T-helper 2 cell treated with Interferon-gamma antibody and Interleukin-4, amounts not matched to agents 100 ng/mL and 5 ng/mL, for 36 hours (primary cell): ENCODE measurements at places on chromosomes 3 and 15. TPM values are rescaled to one million over a fixed set of nuclear protein-coding genes. Genes with fewer than 3 reads are reported as not detected.

LYZL4 gene
- not detected in 2 replicates for total RNA-seq

SLC2A2 gene
- not detected in 2 replicates for total RNA-seq

EIF2A gene
- total RNA-seq = 95.3 and 102 TPM in 2 replicates

GNAT1 gene
- not detected in 2 replicates for total RNA-seq

SKOR1 gene
- total RNA-seq = 0.18 and 0.30 TPM in 2 replicates

FEZF2 gene
- total RNA-seq = not detected in 2 replicates

CHCHD4 gene
- 17.8 and 19.7 TPM in 2 replicates for total RNA-seq

ACTC1 gene
- total RNA-seq = not detected in 2 replicates

KCNMB2 gene
- not detected in 2 replicates for total RNA-seq

UBA7 gene
- total RNA-seq = 213 and 218 TPM in 2 replicates

CADPS gene
- total RNA-seq = not detected in 2 replicates

NRROS gene
- total RNA-seq = 85.8 and 87.2 TPM in 2 replicates

TPRG1 gene
- total RNA-seq = 27.6 and 29.5 TPM in 2 replicates

IMPG2 gene
- 0.20 TPM in 2 replicates for total RNA-seq

RTP4 gene
- 12.9 and 13.0 TPM in 2 replicates for total RNA-seq

GMNC gene
- not detected in 2 replicates for total RNA-seq

TEX9 gene
- 0.39 and 0.77 TPM in 2 replicates for total RNA-seq

THRB gene
- not detected in 2 replicates for total RNA-seq

CLRN1 gene
- total RNA-seq = not detected in 2 replicates

AHSG gene
- not detected in 2 replicates for total RNA-seq

GUCA1C gene
- total RNA-seq = not detected in 2 replicates

RAB6B gene
- 0.82 and 0.91 TPM in 2 replicates for total RNA-seq

EXD1 gene
- total RNA-seq = not detected in 2 replicates

HDDC3 gene
- total RNA-seq = 28.3 and 31.6 TPM in 2 replicates

TM4SF4 gene
- not detected in 2 replicates for total RNA-seq

CPNE4 gene
- total RNA-seq = not detected in 2 replicates

BLM gene
- 55.0 and 57.8 TPM in 2 replicates for total RNA-seq

GOLGA6D gene
- not detected in 2 replicates for total RNA-seq

GJD2 gene
- total RNA-seq = not detected in 2 replicates

MORC1 gene
- not detected in 2 replicates for total RNA-seq

ADAMTSL3 gene
- 0.07 TPM in 1 of 2 replicates, not detected in the other for total RNA-seq

ATP10A gene
- total RNA-seq = 55.7 and 60.2 TPM in 2 replicates

SMCO1 gene
- not detected in 2 replicates for total RNA-seq

INAFM2 gene
- total RNA-seq = 6.8 and 9.9 TPM in 2 replicates

GOLGA6L7 gene
- not detected in 2 replicates for total RNA-seq

BOC gene
- 0.05 and 0.27 TPM in 2 replicates for total RNA-seq

FBXO40 gene
- total RNA-seq = not detected in 2 replicates

PRR23C gene
- total RNA-seq = not detected in 2 replicates

SLC28A1 gene
- total RNA-seq = not detected in 2 replicates

FBXW12 gene
- not detected in 2 replicates for total RNA-seq

IDH3A gene
- 115 and 119 TPM in 2 replicates for total RNA-seq

AADACL2 gene
- total RNA-seq = not detected in 2 replicates

CKMT1B gene
- total RNA-seq = 0.45 TPM in 1 of 2 replicates, not detected in the other

ANKUB1 gene
- not detected in 2 replicates for total RNA-seq

TMEM45A gene
- total RNA-seq = 0.32 and 0.68 TPM in 2 replicates

CCR8 gene
- 12.6 and 13.7 TPM in 2 replicates for total RNA-seq

SLC28A2 gene
- total RNA-seq = not detected in 2 replicates

FANCI gene
- total RNA-seq = 193 and 202 TPM in 2 replicates

PCNP gene
- total RNA-seq = 159 and 167 TPM in 2 replicates

MRPL3 gene
- total RNA-seq = 89.3 and 92.6 TPM in 2 replicates

CIDEC gene
- not detected in 2 replicates for total RNA-seq

COL6A6 gene
- total RNA-seq = not detected in 2 replicates

LHFPL4 gene
- not detected in 2 replicates for total RNA-seq

GABRR3 gene
- total RNA-seq = 0.05 TPM in 2 replicates

SNX33 gene
- total RNA-seq = 1.3 and 1.5 TPM in 2 replicates
